ENCODE measurements at places on chromosomes 6 and 20.

- ATAC-seq = no peak
Observed at GRCh38 chr6:17601386-17601703, 1.2 kb downstream of the FAM8A1 start.

GRCh38 chr6:18207438-18207837, 52.2 kb downstream of the KDM1B start:
- no peak for ATAC-seq

GRCh38 chr20:37081717-37082289, 14.0 kb downstream of the RBL1 start:
- ATAC-seq = peak; percentile 13

DNA sequence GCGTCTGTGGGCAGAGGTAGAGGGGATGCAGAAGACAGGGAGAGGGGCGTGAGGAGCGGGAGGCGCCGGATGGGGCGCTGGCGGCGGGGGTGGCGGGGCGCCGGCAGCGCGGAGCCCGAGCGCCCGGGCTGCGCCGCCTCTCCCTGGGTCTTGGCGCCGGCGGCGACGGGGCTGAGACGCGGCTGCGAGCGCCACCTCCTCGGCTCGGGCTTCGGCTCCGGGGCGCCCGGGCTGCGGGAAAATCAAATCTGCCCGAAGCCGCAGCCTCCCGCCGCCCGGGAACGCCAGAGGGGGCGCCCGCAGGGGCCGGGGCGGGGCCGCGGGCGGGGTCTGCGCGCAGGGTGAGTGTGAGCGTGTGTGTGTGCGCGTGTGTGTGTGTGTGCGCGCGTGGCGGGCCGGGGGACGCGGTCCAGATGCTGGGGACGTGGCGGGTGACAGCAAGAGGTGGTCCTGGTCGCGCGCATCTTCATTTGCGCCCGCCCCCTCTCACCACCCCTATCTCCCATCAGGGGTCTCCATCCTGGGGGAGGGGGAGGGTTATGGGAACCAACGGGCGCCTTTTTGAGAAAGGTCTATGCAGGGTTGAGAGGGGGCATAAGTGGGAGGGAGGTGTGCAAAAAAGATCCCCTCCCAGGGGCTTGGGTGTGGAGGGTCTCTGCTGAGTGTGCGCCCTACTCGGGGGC, 646 bp upstream of the CPNE5 start:
- peak; percentile 33 for ATAC-seq

GRCh38 chr6:31007694-31008093, 2.6 kb upstream of the MUC22 start:
- peak; percentile 72 for ATAC-seq

GRCh38 chr6:81331526-81331925, 421.0 kb downstream of the TENT5A start:
- ATAC-seq = no peak

GRCh38 chr6:52263709-52264540, 19.6 kb upstream of the IL17F start:
- ATAC-seq = peak; percentile 57
